ENCODE measurements at places on chromosomes 5 and 9.

GRCh38 chr9:27282269-27282668, 14.7 kb downstream of the EQTN start:
- no peak for DNase-seq

- no peak for DNase-seq
Measured at GRCh38 chr9:71854811-71855210, 56.2 kb downstream of the ABHD17B start.

- DNase-seq: no peak
Measured at GRCh38 chr5:113274836-113275414, 159.9 kb downstream of the TSSK1B start.

DNA sequence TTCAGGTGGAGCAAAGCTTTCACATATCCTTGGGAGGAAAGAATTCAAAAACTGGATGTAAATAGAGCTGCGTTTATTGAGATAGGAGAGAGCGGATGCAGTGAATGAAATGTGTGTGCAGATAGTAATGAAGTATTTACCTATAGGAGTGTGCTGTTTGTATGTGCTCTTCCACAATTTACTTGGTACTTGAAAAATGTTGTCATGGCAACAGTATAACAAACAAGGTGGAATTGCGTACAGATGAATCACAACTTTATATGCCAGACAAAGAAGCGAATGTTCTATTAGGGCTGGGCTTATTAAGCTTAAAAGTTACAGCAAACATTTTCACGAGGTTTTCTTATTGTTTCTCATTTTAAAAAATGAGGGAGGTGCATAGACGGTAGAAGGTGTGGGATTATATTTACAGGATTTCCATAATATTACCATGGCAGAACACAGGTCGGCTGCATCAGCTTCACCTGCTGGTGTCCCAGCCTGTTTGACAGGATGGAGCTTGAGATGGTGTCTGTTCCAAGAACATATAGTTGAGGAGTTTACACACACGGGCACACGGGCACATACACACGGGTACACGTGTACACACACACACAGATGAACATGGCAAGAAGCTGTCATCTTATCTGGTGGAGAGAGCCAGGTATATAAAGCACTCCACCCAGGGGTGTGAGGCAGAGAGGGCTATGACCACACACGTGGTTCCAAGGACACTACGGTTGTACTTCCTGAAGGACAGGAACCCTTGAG, 155.7 kb downstream of the RMI1 start:
- no peak for DNase-seq

- no peak for DNase-seq
Measured at GRCh38 chr9:38671372-38671731, 48.6 kb downstream of the FAM240B start.

- DNase-seq: no peak
Measured at GRCh38 chr5:30749971-30750370, 443.5 kb upstream of the CDH6 start.

DNA sequence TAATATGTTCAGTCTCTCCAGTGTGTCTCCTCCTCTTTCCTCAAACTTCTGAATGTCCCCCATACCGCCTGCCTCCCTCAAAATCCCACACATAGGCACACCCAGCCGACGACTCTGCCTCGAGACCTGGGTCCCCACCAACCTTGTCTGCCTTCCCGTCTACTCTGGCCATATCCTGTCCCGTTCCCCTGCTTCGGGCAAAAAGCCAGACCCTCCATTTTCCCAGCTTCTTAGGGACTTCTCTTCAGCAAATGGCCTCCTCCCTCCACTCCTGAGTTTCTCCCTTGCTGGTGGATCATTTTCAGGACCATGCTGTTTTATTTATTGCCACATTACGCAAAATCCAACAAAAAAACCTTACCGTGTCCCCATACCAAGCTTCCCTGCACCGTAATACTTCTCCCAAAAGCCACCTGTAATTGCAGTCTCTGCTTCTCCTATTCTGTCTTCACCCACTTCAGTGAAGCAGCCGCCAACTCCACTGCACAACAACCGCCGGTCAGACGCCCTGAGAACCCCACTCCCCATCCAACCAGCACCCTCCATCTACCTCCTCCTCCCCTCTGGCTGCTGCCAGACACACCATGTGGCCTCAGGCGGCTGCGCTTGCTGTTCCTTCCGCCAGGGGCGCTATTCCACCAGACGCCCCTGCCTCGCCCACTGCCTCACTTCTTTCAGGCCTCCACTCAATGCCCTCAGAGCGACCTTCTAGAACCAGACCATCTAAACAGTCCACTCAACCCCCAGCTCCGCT, 117.0 kb downstream of the TRPM6 start:
- DNase-seq: no peak

DNA sequence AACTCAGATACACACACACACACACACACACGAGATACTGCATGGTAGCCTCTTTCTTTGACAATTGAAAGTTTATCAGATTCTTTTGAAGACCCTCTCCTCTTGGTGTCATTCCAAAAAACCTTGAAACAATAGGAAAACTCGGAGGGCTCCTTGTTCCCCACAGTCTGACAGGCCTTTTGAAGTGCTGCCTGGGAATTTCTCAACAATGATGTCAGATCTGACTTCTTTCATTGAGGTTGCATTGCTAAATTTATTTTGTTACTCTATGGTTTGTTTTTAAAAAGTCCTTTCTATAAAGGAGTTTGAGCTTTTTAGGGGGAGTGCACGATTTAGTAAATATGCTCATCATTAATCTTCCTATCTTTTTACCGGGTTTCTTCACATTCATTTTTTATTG, 583.9 kb downstream of the SEMA5A start:
- DNase-seq: no peak

GRCh38 chr5:37005252-37005651, 128.7 kb downstream of the NIPBL start:
- DNase-seq: no peak

- DNase-seq: no peak
Measured at GRCh38 chr5:107990881-107991810, 320.4 kb upstream of the EFNA5 start.

GRCh38 chr9:114774524-114774923, 31.3 kb downstream of the TNFSF15 start:
- no peak for DNase-seq

DNA sequence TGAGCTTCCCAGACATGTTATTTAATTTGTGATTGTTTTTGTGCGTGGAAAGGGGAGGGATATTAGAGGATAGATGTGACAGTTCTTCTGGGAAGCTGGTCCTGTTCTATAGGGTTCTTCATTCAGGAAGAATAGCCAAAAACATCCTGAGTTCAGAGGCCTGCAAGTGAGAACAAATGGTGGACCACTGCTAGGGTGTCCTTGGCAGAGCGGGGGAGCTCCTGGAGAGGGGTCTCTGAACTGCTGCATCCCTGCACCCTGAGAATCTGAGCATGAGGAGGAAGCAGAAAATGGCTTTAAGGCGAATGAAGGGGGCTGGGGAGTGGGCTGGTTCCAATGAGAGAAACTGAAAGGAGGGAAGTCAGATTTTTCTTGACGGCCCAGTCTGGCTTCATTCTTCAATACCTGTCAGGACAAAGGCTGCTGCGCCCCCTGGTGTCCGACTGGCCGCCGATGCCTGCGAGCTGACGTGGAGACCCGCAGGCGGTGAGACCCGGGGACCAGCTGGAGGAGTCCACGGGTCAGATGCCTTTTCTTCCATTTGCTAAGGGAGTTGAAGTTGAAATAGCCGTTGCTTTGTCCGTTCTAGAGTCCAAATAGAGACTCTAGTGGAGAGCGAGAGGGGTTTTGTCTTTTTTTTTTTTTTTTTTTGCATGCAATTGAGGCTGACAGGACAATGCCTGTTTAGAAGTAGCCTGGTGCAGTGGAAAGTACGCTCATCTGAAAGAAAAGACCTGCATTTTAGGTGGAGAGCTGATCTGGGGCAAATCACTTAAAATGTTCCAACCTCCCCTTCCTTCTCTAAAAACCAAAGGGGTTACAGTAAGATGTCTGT, 39.5 kb upstream of the NFIB start:
- DNase-seq: peak; percentile 74

DNA sequence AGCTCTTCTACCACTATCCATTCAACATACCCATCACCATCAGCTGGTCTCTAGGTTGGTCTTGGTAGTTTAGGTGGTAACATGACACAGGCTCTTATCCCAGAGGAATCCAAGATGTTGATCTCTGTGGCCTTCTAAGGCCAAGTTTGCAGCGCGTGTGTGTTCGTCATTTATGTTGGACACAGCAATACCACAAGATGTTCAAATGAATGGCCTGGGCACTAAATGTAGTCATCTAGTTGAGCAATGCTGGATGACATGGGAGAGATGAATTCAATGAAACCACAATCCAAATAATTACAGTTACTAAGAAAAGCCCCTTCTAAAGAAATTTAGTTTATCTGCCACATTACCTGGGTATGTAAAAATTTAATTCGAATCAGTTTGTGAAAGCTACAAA, 292.4 kb downstream of the MRPS30 start:
- DNase-seq: no peak

- DNase-seq: no peak
Measured at GRCh38 chr5:114152656-114153360, 209.1 kb upstream of the KCNN2 start.

DNA sequence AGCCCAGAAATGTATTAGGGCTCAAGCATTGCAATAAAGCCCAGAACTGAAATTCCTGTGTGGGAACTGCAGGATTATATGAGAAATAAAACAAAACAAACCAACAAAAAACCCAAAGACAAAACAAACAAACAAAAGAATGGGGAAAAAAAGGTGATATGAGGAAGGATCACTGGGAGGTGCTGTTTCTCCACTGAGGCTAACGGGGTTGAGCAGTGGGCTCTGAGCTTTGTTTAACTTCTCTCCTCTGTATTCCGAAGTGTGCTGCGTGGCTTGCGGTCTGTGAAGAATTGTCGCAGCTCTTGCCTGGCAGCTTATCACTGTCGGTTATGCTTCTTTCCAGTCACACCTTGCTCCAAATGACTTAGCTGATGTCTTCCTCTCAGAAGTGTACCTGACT, 106.3 kb downstream of the TENT4A start:
- no peak for DNase-seq

DNA sequence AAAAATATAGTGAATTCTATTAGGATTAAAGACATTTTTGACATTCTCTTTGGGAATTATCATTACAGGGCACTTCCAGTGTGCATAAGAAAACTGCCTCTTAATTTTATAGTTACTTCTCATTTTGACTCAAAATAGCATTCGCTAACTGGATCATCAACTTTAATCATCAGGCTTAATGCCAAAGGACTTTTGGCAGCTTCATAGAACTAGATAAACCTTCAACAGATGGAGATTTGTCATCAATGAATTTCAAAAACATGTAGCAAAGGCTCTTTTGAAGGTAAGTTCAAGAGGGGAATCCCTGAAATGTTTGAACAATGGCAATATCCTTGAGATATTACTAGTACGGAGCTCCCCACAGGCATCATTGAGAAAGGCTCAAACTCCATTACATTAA, 447.2 kb downstream of the PDE4D start:
- DNase-seq: no peak

GRCh38 chr5:657570-657969, 35.6 kb downstream of the TPPP start:
- no peak for DNase-seq

DNA sequence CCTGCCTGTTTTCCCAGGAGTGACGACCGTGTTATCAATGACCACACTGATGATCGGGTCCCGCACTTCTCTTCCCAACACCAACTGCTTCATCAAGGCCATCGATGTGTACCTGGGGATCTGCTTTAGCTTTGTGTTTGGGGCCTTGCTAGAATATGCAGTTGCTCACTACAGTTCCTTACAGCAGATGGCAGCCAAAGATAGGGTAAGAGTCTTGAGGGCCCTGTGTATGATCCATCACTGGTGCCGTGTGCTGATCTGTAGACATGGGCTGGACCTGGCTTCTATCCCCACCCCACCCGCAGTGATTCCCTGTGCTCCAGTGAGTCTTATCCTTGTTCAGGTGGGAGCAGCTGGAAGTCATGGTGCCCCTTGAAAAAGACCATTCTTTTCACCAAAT, 26.0 kb downstream of the GABRP start:
- peak; percentile 56 for DNase-seq

DNA sequence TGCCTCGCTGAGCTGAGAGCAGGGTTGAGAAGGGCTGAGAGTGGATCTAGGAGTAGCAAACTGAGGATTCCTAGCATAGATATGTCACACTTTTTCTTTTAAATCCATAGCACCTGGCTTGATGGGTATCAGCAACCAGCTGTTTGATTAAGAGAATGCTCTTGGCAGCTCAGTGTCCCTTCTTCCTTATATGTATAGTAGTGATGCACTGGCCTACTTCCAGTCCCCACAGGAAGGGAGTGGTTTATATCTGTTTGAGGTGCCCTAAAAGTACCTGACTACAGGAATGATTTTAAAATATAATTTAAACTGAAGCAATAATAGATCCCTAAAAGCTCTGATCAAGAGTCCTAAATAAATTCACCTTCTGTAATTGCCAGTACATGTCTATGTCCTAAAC, 546.8 kb upstream of the ZNF608 start:
- DNase-seq: no peak

- DNase-seq: no peak
Measured at GRCh38 chr5:27906931-27907601, 868.7 kb upstream of the CDH9 start.

DNA sequence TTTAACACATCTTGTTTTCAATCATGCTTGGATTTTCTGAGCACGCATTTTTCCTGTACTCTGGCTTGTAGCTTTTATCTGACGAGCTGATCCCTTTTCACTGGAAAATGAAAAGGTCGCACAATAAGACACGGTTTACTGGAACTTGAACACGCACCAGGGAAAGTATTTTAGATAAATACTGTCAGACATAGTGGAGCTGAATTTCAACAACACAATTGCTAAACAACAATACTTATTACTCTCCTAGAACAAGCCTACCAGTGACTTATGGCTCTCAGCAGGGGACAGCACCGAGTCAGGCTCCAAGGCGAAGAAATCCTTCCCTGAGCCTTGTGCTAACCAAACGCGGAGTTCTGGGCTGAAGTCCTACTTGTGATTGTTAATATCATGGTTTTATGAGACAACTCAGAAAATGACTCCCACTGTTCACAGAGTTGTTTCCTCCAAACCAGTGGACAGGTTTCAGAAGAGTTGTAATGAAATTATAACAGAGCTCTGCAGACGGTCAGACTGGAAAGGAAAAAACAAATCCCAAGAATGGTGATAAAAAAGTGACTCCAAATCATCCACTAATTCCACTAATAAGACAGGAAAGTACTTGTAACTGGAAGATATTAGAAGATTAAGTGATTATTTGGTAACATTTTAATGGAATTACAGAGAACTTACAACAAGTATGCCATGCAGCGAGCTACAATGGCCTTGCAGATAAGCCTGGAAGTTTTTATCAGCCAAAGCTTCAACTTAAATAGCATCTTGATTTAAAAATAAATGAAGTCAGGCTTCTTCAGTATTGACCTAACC, 359.6 kb downstream of the EBF1 start:
- DNase-seq: no peak

DNA sequence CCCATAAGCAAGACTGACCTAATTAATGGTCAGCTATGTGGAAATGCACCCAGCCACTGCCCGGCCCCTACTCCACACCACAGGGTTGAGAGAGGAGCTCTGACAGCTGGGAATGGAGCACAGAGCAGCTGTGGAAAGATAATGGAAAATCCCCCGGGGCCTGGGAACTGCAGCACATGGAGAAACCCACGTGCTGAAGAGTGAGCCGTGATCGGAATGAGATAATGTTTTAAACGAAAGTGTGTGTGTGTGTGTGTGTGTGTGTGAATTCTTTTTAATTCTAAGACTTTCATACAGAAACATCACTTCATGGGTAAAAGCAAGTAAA, 13.1 kb upstream of the SLC12A7 start:
- DNase-seq: peak; percentile 24

GRCh38 chr9:121450241-121450640, 49.4 kb downstream of the GGTA1 start:
- no peak for DNase-seq

- DNase-seq: no peak
Measured at GRCh38 chr5:23332650-23333251, 174.7 kb upstream of the PRDM9 start.

- peak; percentile 51 for DNase-seq
Measured at GRCh38 chr9:91896513-91897121, 53.4 kb downstream of the ROR2 start.
